ENCODE measurements at places on chromosomes 5 and 9. TPM values are rescaled to one million over a fixed set of nuclear protein-coding genes. Genes with fewer than 3 reads are reported as not detected.

IL3 gene
- total RNA-seq: 138 TPM

PCDHB13 gene
- 0.08 TPM for total RNA-seq

GRCh38 chr5:85334-85995 lies 6.5 kb upstream of the PLEKHG4B start:
- DNase-seq: no peak

DNA sequence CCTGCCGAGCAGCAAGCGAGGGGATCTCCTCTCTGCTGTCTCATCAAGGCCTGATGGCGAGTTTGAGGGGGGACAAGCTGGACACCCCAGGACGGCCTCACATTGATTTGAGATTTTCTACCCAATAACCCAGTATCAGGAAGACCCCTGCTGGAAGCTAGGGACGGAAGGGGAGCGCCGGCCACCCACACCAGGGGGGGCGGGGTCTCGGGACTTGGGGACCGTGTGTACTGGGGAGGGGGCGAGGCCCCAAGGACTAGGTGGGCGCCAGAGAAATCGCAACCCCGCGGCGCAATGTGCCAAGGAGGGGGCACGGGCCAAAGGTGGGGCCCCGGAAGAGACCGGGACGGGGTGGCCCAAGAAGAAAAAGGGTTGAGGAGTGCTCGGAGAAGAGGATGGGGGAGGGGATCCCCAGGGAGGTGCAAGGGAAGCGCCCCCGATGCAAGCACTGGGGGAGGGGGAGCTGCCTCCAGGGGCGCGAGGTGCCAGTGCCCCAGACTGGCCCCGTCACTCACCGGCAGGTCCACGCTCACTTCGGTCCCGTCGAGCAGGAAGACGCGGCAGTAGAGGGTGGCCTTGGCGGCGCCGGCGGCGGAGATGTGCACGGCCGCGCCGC lies 1.1 kb downstream of the EPB41L4B start:
- DNase-seq: no peak

Data from activated T-cell treated with anti-CD3 and anti-CD28 coated beads, Interleukin-2, amount 50 U/mL, for 4 hours (primary cell).